ENCODE measurements at places on chromosomes 7 and 10.
A peak's percentile ranks its signal among the peaks of the same experiment; 100 is the strongest.

GRCh38 chr7:6227294-6227846 lies 45.1 kb downstream of the CYTH3 start:
- no peak overlapping the region for H3K4me3 ChIP-seq
- peak overlapping the region; percentile 77 for H3K27ac ChIP-seq
- no peaks in the 10 kb centered on the region for H3K27me3 ChIP-seq
- DNase-seq: no peak
- no peaks in the 10 kb centered on the region for H3K36me3 ChIP-seq

GRCh38 chr10:26879744-26880143 lies 19.0 kb upstream of the ABI1 start:
- DNase-seq: no peak
- no peak overlapping the region for H3K27ac ChIP-seq

DNA sequence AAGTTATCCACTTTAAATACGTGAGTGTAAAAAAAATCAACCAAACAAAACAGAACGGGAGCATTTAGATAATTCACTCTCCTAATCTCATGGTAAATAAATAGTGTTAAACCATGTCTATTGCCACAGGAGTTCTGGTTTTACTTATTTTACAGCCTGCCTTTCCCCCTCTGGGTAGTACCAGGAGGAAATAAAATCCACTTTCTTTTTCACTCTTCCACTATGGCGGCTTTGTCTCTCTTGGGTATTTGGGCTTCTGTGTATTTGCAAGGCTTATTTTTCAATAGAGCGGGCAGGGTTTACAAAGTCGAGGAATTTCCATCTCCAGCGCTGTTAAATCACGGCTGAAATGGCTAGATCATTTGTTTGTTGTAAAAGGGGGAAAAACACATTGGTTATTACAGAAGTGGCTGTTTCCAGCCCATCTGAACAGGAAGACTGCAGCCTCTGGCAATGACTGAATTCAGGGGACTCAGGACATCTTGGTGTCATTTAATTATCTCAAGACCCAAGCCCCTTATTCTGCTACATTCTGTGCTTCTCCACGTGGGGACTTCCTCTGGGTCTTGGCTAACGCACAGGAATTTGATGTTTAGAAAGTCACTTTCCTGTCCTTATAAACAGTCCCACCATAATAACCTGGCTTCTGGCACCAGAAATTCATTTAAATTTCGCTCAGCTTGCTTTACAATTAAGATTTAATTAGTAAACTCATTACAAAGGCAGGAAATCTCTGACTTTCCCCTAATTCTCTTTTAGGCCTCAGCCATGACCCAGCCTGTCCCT lies 323.9 kb downstream of the GATA3 start:
- no peaks in the 10 kb centered on the region for H3K4me1 ChIP-seq
- no peak overlapping the region for H3K4me3 ChIP-seq
- H3K36me3 ChIP-seq: no peaks in the 10 kb centered on the region
- H3K27me3 ChIP-seq: no peaks in the 10 kb centered on the region

GRCh38 chr10:95260909-95261552 lies 29.8 kb downstream of the PDLIM1 start:
- no peak for DNase-seq
- H3K27ac ChIP-seq: peak overlapping the region; percentile 15
- peaks cover 33% of the 10 kb centered on the region for H3K4me1 ChIP-seq
- peaks cover 89% of the 10 kb centered on the region for H3K36me3 ChIP-seq

DNA sequence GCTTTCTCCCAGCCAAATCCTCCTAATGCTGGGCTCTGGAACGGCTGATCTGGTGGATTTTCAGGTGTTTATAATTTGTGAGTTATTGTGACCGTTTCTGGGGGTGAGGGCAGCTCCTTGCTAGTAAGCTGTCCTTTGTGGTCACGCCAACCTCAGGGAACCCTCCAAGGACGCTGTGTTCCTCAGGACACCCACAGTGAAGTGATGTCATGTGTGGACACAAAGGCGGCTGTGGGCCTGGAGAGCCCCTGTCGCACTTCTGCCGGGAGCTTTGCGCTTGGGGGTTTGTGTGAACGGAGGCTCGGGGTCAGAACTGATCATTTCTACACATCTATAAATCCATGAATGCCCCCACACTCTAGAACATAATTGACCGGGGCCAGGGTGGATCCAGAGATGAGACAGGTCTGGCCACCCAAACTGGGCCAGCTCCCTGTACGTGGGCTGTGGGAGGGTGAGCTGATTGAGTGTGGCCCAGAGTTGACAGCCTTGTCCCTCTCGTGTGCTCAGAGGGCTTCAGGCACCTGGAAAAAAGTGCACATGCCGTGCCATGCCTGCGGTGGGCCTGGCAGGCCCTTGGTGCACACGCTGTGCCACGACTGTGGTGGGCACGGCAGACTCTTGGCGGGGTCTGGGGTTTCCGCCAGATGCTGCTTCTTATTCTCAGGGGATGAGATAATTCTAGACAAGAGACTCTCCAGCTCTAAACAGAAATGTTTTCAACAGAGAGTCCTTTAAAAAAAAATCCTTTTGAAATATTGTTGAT lies 130.2 kb downstream of the VIPR2 start:
- DNase-seq: no peak
- H3K36me3 ChIP-seq: no peaks in the 10 kb centered on the region
- H3K27me3 ChIP-seq: no peaks in the 10 kb centered on the region
- H3K4me1 ChIP-seq: peaks cover 37% of the 10 kb centered on the region
- H3K4me3 ChIP-seq: no peak overlapping the region

GRCh38 chr10:128563387-128563786 lies 437.2 kb upstream of the MKI67 start:
- H3K27ac ChIP-seq: no peak overlapping the region
- no peaks in the 10 kb centered on the region for H3K4me1 ChIP-seq
- no peak for DNase-seq
- H3K36me3 ChIP-seq: no peaks in the 10 kb centered on the region
- no peaks in the 10 kb centered on the region for H3K27me3 ChIP-seq
- no peak overlapping the region for H3K4me3 ChIP-seq

GRCh38 chr7:24964191-24964590 lies 15.8 kb downstream of the OSBPL3 start:
- no peaks in the 10 kb centered on the region for H3K27me3 ChIP-seq
- no peak for DNase-seq
- H3K27ac ChIP-seq: peak overlapping the region; percentile 32
- H3K36me3 ChIP-seq: no peaks in the 10 kb centered on the region
- H3K4me3 ChIP-seq: no peak overlapping the region
